ENCODE measurements at places on chromosomes 12 and 14.

- no peak for DNase-seq
Measured at GRCh38 chr14:90732718-90733117, 83.5 kb downstream of the TTC7B start.

DNA sequence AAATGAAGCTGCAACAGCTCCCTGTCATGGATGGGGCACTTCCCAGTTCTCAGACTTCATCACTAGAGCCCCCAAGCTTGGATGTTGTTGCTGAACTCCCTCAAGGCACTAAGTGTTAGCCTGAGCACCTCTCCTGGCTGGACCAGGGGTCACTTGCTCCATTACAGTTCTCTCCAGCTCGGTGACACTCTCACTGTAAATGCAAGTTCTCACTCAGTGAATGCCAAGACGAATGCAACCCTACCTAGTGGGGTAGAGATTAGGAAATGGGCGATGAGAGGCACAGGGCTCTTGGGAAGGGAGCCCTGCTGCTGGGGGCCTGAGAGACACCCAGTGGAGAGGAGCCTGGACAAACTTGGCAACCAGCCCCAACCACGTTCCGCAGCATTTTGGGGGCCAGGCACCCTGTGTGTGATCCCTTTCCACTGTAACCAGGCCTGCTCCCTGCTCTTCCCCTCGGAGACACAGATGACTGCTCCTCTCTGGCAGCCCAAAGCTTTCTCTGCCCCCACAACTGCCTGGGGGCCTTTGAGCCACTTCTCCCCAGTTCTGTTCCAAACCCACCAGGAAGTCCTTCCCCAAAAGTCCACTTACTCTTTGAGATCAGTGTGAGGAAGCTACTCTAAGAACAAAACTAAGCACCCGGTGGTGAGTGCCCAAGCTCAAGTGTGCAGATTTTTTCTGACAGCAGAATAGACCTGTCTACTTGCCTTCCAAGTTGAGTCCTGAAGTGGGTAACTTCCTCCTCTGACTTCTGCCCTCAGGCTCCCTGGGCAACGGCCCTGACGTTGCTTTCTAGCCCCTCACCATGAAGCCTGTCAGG lies 8.0 kb upstream of the SELPLG start:
- no peak for DNase-seq

- DNase-seq, result no peak
Measured at GRCh38 chr14:89674936-89675335, 257.9 kb upstream of the FOXN3 start.

- no peak for DNase-seq
Measured at GRCh38 chr12:71727958-71728357, 26.7 kb upstream of the RAB21 start.

DNA sequence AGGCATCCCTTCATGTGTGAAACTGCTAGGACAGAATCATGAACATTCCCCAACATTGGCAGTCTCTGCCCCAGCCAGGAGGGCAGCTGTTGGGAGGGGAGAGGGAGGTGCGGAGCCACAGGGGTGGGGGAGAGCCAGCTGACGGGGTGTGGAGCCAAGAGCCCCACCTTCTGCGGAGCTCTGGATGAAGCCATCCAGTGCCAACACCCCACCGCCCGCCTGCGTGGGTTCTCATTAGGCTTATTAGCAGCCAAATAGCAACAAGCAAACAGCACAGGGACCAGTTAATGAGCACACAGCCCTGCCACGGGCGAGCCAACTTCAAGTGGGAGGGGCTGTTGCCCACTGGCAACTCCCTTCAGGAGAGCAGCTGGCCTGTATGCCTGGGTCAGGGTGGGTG lies 12.1 kb downstream of the LTBP2 start:
- DNase-seq, result no peak

DNA sequence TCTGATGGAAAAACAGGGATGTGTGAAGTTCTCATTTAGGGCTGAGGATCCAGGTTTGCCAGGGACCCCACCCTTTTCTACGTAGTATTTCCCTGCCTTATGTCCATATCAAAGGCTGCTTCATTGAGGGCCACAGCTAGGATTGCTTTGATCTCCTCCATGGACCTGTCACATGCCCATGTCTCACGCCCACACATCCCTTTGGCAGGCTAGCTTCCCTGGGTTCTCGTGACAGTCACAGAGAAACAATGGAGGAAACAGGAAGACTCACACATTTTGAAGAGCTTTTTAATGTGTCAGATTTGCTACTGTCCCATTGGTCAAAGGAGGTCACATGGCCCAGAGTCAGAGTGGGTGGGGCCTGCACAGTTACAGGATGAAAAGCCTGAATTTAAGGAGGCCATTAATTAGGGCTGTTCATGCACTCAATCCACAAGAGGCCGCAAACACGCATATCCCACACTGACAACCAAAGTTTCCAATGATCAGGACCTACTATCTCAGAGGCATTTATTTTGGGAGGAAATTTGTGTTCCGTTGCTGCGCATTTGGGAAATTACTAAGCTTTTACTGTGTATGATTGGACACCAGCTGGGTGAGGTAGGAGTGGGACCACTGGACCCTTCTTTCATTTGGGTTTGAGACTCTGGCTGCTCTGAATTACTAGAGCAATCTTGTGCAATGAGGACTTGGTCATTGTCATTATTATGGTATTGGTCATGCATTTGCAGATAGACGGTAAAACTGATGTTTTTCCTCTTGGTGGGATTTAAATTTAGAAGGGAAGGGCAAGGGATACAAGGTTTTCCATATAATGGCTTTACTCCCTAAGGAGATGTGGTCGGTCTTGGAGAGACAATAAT lies 266.2 kb downstream of the KTN1 start:
- no peak for DNase-seq

DNA sequence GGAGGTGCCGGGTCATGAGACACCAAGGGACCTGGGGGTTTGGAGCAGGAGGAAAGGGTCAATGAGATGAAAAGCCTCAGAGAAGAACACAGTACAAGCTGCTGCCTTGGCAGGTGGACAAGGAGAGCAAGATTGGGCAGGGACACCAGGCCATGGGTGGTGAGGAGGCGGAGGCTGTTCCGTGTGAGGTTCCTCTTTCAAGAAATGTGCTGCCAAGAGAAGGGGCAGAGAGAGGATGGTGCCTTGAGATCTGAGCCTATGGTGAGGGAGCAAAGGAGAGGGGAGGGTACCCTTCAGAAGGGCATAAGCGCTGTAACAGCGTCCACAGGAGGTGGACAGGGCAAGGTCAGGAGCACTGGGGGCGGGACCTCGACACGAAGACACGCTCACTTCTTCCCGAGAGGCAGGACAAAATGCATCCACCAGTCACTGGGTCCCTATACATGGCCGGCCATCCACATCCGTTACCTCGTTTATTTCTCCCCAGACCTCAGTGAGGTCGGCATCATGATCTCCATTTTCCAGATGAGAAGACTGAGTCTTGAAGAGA lies 100.2 kb downstream of the B4GALNT3 start:
- DNase-seq, result no peak

DNA sequence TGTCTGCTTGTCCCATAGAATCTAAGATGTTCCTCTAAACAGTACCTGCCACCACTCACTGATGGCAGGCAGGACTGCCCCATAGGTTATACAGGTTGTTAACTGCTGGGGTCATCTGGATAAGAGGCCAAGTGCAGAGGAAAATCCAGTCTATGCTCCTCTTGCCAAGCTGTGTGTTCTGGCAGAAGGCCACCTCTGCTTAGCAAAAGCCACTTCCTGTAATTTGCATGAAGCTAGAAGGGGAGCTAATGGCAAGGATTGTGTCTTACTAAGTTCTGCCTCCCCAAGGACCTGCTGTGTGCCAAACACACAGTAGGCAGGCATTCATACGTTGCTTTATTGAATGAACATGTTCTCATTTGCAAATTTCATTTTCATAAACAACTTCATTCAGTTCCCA lies 445.4 kb downstream of the BCL11B start:
- DNase-seq, result no peak

- DNase-seq, result no peak
Measured at GRCh38 chr12:57079821-57080220, 1.2 kb upstream of the NEMP1 start.

DNA sequence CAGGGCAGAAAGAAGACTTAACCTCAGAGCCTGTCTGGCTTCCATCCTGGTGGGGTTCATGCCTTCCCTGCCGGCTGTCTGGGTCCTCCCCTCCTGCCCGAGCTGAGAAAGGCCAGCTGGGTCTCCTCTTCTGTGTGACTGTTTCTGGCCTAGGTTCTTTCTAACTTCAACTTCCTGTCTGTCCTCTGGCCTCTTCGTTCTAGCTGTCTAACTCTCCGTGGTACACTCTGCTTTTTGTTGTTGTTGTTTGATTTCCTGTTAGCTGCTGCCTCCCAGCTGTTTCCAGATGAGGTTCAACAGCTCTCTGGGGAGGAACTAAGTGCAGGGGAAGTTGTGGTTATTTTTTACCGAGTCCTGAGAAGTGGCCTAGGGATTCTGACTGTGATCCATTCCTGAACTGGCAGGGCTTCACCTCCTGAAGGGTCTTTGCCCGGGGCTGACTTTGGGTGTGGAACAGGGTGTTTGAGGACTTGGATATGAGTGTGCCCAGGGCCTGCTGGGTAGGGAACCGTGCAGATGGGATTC lies 3.2 kb downstream of the MLXIP start:
- DNase-seq, result no peak

- no peak for DNase-seq
Measured at GRCh38 chr12:105906561-105906960, 232.2 kb downstream of the NUAK1 start.

- DNase-seq, result no peak
Measured at GRCh38 chr14:102930753-102931579, 8.5 kb downstream of the AMN start.

GRCh38 chr12:108849660-108850059 lies 7.7 kb downstream of the SSH1 start:
- no peak for DNase-seq

DNA sequence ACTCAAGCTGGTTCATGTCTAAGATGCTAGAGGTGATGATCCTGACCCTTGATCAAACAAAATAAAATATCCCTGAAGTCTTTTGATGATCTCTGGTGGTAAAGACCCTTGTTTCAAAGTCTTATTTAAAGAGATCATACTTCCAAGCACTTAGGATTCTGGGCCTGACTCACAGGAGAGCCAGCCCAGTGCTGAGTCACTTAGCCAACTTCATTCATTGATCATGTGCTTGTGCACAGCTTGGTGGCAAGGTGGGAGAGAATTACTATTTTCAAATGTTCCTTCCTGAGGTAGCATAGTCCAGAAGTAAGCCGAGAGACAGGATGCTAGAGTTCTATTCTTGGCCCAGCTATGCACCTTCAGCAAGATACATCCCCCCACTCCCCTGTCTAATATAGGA lies 40.6 kb downstream of the SCN8A start:
- no peak for DNase-seq

GRCh38 chr14:94004015-94004414 lies 6.9 kb downstream of the CCDC197 start:
- no peak for DNase-seq

- no peak for DNase-seq
Measured at GRCh38 chr12:33222357-33222756, 217.3 kb downstream of the SYT10 start.

DNA sequence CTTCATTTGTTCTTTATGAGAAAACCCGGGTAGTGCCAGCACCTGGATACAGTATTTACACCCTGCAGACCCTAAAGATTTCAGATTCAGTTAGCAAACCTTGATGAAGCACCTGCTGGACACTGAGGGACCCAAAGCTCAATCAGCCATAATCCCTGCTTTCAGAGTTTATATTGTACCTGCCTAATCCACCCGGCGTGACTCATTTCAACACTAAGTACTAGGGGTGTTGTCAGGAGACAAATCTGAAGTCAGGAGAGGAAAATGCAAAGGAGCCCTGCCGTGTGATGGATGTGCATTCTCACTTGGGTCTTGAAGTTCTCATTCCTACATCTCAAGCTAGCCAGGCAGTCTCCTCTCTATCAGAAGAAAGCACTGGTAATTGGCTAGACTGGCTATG lies 176.7 kb upstream of the BCL2L14 start:
- DNase-seq, result no peak

DNA sequence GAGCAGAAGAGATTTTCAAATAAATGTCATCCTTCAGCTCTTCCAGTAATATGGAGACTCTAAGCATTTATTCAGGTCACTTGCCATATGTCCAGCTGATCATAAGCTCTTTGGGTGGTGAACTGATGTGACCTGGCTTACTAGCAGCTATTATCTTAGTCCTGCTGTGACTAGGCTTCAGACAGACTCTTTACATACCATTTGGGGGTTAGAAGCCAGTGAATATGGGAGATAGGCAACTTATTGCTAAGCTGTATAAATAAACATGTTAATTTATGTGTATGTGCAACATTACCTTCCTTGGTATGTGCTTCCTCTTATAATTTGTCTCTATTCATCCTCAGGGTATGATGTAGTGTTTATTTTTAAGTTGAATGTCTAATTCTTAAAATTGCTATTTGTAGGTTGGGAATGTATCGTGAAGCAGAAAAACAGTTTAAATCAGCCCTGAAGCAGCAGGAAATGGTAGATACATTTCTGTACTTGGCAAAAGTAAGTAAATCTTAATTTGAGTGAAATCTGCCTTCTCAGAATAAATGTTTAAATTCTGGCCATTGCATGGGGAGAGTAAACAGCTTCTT lies 32.4 kb downstream of the TTC8 start:
- DNase-seq, result no peak

GRCh38 chr14:64417055-64417770 lies 29.1 kb downstream of the MTHFD1 start:
- no peak for DNase-seq

DNA sequence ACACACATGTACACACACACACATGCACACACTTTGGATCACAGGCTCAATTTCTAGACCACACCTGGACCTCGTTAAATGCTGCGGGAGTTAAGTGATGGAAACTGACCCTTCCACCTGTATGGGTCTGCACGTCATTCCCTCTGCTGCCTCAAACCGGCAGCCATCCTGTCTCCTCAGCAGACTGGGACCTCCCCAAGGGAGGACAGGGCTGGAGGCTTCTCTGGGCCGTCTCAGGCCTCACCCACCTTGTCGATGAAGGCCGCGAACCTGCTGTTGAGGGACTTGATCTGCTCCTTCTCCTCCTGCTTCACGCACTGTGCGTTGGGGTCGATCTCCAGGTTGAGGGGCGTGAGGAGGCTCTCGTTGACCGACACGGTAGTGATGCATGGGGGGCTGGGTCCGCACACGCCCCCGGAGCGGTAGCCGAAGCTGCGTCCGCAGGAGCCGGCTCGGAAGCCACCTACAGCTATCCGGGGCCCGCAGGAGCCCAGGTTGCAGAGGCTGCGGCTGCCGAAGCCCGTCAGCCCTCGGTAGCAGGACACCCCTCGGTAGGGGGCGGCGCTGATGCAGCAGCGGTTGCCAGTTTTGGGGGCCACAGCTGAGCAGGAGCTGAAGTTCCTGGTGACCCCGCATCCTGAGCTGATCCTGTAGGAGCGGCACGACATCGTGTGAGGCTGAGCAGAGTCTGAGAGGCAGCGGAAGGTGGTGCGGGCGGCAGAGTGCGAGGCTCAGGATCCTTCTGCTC lies at the start of gene KRT85:
Gene KRT85 (minus strand): TSS at position 744 of the 748 bp plus-strand sequence. CDS start 76 bp downstream, at position 668.
- DNase-seq, result no peak

- DNase-seq, result peak; percentile 5
Measured at GRCh38 chr12:131755305-131756113, 44.6 kb downstream of the SFSWAP start.

DNA sequence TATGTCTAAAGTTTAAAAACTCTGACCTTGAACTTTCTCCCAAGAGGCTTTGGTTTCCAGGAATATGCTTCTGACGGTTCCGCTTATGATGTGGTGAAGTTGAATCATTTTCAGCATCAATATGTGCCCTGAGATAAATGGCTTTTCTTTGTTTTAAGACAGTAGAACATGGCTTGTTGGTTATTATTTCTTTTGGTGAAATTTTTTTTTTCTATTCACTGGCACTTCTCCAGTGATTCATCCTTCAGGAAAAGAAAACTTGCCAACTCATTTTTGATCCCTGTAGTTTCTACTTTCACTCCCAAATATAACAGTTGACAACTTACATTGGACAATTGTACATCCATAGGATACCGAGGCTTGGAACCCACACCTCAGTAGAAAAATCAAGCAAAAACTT lies 1301.2 kb upstream of the FLRT2 start:
- DNase-seq, result no peak
